Fibroblast of skin of left biceps (primary cell): ENCODE measurements at places on chromosomes 11 and 22.
A peak's percentile ranks its signal among the peaks of the same experiment; 100 is the strongest.

DNA sequence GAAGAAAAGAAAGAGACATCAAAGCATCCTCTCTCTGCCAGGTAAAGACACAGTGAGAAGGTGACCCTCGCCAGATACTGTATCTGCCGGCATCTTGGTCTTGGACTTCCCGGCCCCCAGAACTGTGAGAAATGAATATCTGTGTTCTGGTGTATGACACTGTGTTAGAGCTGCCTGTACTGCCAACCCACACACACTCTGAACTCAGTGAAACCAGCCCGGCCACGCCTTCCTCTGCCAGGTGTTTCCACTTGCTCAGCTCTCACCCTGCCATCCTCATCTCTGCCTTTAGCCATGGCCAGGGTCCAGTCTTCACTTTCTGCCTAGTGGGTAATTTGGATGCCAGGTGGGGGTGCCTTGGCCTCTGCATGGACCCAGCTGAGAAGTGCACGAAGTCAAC, 24.0 kb downstream of the CBX7 start:
- DNase-seq, result no peak

GRCh38 chr11:43517518-43517917, 158.8 kb downstream of the TTC17 start:
- DNase-seq, result no peak

- no peak for DNase-seq
These were observed 615.7 kb downstream of the INSC start for GRCh38 chr11:15730263-15730994.

DNA sequence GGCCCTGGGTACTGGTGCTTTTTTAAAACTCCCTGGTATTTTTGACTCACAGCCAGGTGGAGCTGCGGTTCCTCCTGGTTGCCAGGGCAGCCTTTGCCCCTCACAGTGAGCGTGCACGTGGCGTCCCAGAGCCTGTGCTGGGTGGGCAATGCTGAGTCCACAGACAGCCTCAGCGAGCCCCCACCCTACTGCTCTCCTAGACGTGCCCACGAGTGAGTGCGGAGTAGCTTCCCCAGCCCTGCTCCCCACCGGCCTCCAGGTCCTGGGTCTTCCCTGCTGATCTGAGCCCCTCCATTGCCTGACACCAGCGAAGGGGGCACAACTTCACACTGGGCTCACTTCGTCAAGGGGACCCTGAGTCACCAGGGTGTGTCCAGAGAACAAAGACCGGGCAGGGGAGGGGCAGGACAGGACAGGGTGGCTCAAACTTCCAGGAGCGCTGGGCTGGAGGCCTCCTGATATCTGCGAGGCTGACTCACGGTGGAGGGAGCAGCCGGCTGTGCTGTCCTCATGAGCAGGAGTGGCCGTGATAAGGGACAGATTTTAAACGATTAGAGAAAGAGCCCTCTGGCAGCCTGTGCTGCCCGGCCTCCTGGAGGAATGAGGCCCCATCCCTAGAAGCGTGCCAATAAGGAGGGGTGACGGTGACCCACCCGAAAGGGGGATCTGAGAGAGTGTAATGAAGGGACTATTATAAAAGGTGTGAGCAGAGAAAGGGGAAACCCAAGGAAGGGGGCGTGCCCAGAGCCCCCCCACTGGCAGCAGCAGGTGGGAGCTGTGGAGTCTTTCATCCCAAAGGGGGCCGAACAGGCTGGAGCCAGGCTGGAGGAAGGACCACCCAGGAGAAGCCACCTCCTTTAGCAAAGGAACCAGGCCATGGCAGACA, 129.3 kb upstream of the FGF3 start:
- DNase-seq, result no peak

DNA sequence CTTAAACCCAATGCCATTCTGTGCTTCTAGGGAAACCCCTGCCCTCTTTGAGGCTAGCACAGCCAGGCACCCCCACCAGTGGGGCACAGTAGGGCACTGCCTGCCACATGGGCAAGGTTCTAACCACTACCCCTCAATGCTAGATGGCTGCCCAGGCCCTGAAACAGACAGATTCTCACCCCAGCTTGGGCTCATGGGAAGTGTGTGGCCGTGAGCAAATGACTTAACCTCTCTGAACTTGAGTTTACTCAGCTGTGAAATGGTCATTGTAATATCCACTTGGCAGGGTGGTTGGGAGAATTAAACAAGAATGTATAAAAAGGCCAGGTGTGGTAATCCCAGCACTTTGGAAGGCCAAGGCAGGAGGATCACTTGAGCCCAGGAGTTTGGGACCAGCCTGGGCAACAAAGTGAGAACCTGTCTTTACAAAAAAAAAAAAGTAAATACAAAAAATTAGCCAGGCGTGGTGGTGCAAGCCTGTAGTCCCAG, 22.4 kb downstream of the C22orf23 start:
- DNase-seq, result no peak

- peak; percentile 36 for DNase-seq
These were observed 52.2 kb downstream of the PRDM10 start for GRCh38 chr11:129950101-129951091.

DNA sequence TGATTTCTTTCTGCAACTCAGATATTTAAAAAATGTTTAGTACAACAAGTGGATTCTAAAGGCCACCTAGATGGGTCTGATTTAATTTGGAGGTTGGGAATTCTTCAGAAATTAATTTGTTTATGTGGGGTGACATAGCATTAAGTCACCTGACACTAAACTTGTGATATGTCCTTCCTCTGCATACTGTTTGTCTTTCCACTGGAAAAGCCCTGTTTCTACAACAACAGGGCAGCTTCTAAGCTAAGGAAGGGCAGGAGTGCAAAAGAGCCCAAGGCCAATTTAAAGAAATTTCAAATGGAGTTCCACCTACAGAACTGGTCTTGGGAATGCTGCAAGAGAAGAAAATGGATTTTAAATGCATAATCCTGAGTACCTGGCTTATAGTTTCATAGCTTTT, 319.2 kb downstream of the SOX6 start:
- no peak for DNase-seq

DNA sequence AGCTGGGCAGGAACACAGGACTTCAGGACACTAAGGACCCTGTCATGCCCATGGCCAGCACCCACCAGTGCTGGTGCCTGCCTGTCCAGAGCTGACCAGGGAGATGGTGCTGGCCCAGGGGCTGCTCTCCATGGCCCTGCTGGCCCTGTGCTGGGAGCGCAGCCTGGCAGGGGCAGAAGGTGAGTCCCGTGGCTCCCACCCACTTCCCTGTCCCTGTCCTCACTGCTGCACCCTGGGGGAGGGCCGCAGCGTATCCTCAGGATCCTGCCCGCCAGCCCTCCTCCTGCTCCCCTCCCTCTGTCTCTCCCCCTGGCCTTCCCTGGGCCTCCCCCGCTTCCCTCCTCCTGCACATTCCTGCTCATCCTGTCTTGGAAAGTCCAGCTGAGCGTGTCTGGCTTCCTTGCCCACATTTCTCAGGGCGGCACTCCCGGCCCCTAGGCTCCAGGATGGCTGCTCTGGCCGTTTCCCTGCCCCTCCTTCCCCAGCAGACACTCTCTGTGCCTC, 8.7 kb downstream of the CSF2RB start:
- no peak for DNase-seq
